ENCODE measurements at places on chromosomes 4 and X.
A peak's percentile ranks its signal among the peaks of the same experiment; 100 is the strongest.

- DNase-seq, result no peak
Observed at GRCh38 chr4:181140037-181140603, 1103.1 kb upstream of the TENM3 start.

DNA sequence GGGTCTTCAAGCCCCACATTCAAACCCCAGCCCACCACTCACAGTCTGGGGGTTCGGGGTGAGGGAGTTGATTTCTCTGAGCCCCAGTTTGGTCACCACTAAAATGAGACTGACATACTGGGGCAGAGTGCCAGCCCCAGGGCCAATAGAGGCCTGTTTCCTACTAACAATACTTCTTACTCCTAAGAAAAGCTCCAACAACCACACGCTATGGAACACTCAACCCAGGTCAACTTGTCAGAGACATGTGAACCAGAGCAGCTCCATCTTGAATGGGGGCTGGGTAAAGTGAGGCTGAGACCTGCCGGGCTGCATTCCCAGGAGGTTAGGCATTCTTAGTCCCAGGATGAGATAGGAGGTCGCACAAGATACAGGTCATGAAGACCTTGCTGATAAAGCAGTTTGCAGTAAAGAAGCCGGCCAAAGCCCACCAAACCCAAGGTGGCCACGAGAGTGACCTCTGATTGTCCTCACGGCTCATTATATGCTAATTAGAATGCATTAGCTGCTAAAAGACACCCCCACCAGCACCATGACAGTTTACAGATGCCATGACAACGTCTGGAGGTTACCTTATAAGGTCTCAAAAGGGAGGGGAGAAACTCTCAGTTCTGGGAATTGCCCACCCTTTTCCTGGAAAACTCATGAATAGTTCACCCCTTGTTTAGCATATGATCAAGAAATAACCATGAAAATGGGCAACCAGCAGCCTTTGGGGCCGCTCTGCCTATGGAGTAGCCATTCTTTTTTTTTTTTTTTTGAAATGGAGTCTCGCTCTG, 26.6 kb upstream of the HTRA3 start:
- DNase-seq, result no peak

- DNase-seq, result no peak
Observed at GRCh38 chrX:40996886-40997530, 88.2 kb upstream of the USP9X start.

- no peak for DNase-seq
Observed at GRCh38 chrX:153968255-153968654, 3.4 kb downstream of the HCFC1 start.

DNA sequence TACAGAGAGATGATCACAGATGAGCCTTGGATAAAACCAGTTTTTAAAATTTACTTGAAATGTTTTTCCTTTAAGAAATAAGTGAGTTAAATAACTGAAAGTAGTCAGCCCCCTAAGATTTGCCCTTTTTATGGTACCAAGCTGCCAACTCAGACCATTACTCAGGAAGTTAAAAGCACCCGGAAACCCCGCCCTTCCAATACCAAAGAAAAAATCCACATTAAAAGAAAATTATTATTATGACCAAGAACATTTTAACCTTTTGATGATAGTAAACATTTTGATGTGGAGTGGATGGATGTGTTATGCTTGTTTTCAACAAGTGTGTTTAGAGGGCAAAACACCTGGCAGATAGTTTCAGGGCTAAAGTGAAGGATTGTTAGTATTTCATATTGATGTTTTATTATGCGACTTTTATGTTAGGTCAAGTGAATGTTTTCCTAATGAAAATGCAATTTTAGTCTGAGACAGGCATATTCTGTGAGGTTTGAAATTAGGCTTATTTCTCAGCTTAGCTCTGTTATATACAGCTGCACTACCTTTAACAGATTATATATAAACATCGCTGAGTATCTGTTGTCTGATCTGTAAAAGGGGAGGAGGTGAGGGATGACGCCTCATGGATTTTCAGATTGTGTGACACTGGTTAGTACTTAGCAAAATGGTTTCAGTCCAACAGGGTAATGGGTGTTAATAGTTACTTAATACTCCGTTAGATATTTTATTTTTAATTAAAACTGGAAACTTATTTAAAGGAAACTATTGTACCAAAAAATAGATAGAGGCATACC, 89.0 kb downstream of the KDM6A start:
- DNase-seq, result no peak

DNA sequence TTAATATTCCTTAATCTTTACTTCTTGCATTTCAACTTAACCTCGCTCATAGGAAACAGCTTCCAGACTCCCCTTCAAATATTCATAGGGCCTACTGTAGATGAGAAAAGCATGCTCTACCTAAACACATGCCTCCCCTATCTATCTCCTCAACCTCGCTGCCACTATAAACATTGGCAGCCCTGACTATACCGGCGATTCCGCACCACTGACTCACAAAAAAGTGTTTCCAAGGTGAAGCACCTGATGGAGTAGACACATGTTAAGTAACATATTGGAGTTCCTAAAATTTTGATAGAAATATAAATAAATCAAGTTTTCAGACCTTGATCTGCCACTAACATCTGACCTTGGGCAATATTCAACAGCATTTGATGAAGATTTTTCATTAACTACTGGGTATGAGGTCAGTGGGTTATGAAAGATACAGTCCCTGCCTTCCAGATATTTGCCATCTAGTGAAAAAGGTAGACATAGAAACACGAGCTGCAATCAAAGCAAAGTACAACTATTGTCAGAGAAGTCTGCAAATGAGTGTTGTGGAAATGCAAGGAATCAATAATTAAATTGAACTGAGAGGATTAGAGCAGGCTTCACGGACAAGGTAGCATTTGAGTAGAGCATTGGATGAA, 184.2 kb downstream of the MAML3 start:
- peak; percentile 58 for DNase-seq

DNA sequence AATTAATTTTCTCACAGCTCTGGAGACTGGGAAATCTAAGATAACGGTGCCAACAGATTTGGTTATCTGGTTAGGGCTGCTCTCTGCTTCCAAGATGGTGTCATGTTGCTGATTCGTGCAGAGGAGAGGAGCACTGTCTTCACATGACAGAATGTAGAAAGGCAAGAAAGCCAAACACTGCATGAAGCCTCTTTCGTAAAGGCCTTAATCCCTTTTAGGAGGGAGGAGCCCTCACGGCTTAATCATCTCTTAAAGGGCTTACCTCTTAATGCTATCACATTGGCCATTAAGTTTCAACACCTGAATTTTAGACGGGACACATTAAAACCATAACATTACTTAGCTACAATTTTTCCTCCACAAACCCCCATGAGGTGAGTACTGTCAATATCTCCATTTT, 174.1 kb downstream of the COX18 start:
- DNase-seq, result no peak

DNA sequence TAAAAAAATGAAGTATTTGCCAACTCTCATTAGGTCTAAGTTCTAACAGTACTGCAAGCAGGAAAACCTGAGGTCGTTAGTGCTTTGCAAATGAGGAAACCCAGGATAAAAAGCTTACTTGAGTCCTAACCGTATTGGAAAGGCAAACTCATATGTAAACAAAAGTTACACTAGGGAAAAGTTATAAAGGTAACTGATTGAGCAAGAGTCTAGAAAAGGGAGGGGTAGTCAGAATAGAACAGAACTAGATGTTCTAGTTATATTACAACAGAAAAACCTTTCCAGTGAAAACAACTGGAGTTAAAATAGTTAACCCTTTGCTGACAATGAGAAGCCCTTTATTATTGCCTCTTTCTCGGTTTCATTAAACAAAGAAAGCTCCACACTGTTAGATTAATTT, 66.4 kb upstream of the MAOA start:
- no peak for DNase-seq

GRCh38 chr4:78509043-78509442, 42.5 kb upstream of the ANXA3 start:
- DNase-seq, result no peak

GRCh38 chr4:128163177-128164117, 102.3 kb downstream of the LARP1B start:
- no peak for DNase-seq

- peak; percentile 87 for DNase-seq
Observed at GRCh38 chr4:168585168-168586091, 88.6 kb downstream of the PALLD start.

GRCh38 chrX:68995780-68996551, 167.1 kb downstream of the EFNB1 start:
- DNase-seq, result peak; percentile 4

DNA sequence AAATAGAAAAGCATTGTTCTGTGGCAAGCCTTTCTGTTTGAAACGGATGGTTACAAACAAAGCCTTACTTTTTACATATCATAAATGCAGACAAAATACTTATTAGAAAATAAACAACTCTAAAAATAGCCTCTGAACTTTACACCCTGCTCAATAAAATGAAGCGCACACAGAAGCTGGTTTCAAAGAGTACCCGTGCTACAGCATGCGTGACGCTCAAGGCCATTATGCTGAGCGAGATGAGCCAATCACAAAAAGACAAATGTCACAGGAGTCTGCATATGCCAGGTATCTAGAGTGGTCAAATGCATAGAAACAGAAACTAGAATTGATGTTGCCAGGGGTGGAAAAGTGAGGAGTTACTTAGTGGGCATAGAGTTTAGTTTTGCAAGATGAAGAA, 326.5 kb upstream of the GATB start:
- DNase-seq, result no peak

DNA sequence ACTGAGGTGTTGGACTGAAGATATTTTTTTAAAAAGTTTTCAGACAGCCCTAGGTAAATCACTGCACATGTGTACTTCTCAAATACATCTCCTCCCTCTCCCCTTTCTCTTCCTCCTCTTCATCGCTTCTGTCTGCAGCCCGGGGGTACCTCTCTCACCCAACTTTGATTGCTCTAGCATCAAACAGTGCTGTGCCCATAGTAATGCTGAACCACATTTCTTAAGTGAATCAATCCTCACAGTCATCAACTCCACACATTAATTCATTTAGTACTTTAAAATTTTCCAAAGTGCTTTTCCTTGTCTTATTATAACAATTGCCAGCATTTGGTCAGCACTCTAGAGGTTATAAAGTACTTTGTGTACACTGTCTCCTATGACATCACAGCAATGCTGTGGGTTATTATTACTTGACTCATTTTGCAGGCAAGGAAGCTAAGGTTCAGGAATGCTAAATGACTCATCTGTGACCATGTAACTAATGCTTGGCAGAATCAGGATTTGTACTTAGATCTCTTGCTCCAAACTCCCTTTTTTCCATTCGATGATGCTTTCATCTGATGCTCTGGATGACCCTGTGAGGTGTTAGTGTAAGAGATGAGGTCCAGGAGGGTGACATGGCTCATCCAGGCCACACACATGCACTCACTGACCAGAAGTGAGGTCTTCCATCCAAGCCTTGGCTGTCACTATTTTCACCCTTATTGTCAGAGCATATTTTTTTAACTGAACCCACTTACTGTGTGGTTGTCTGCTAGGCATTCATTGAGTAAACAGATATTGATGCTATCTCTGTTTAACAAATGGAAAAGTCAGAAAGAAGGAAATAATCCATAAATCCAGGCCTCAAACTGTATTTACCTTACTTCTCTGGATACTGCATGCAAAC, 58.8 kb downstream of the RHOH start:
- no peak for DNase-seq

DNA sequence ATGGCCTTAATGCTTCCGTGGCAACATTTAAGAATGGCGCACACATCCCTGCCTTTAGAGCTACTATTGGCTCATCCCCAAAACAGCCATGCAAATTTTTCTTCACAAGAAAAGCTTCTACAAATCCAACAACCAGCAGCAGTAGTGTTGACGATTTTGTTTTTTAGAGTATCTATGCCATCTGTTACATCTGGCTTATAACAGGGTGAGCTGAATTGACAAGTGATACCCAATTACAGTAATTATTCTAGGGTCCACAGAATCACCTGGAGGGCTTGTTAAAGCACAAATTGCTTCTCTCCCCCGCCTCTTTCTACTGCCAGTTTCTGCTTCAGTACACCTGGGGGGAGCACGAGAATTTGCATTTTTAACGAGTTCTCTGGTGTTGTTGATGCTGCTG, 34.1 kb downstream of the DCHS2 start:
- no peak for DNase-seq

- DNase-seq, result no peak
Observed at GRCh38 chr4:48766131-48766792, 13.8 kb downstream of the FRYL start.

GRCh38 chr4:129335276-129335675, 239.3 kb downstream of the C4orf33 start:
- DNase-seq, result no peak

GRCh38 chr4:109730619-109731545, 1.0 kb upstream of the PLA2G12A start:
- DNase-seq, result peak; percentile 6

- no peak for DNase-seq
Observed at GRCh38 chr4:30924495-30924894, 204.3 kb downstream of the PCDH7 start.

- peak; percentile 21 for DNase-seq
Observed at GRCh38 chrX:38175139-38175538, 45.5 kb downstream of the SRPX start.

DNA sequence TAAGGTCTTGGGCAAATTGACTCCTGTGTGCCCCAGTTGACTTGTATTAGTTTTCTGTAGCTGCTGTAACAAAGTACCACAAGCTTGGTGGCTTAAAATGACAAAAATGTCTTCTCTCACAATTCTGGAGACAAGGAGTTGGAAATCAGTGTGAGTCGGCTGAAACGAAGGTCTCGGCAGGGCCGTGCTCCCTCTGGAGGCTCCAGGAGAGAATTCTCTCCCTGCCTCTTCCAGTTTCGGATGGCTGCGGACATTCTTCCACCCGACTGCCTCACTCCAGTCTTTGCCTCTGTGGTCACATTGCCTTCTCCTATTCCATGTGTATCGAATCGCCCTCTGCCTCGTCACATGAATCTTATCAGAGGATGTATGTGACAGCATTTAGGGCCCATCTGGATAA, 66.0 kb upstream of the PHOX2B start:
- peak; percentile 12 for DNase-seq

GRCh38 chrX:2500803-2501558, at the start of the genes DHRSX and ZBED1:
Gene DHRSX (minus strand): TSS chrX:2500976. CDS start chrX:2500925, 51 bp downstream.
Gene ZBED1 (minus strand): TSS chrX:2500976. CDS start chrX:2490719, 10,257 bp downstream.
- peak; percentile 25 for DNase-seq

DNA sequence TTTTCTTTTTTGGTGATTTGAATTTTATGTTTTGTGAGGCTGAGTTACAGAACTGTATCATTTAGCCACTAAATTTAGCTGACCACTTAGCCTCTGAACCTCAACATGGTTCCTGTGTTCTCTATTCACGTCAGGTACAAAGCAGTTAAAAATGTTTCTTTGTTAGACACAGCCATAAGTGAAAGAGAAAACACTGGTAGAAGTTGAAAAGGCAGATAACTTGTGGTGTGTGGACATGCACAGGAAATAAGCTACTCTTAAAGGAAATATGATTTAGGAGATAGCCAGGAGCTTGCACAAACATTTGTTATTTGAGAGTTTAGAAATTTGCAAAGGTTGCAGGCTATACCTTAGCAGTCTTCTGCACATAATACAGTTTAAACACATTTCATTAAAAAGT, 171.0 kb upstream of the RPS6KA3 start:
- no peak for DNase-seq

All from thyroid gland (tissue), 4 donors.